Progenitor cell of endocrine pancreas (in vitro differentiated cells): ENCODE measurements at places on chromosomes 5 and 9.
A peak's percentile ranks its signal among the peaks of the same experiment; 100 is the strongest.

DNA sequence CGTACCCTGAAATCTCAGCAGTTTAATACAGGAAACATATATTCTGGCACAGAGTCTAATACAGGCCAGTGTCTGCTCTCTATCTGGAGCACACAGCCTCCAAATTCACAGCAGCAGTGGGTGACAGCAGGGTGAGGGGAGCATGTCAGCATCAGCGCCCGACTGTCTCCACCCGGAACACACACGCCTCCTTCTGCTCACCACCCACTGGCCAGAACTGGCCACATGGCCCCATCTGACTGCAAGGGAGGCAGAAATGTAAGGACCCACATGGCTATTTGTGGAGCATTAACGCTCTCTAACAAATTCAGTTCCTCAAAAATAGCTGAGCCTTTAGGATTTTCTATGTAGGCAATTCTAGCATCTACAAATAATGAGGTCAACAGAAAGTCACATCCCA is 24.6 kb downstream of the UBE2QL1 start:
- DNase-seq, result no peak

- DNase-seq, result no peak
These were observed 154.4 kb downstream of the NPR3 start for GRCh38 chr5:32865475-32865874.

DNA sequence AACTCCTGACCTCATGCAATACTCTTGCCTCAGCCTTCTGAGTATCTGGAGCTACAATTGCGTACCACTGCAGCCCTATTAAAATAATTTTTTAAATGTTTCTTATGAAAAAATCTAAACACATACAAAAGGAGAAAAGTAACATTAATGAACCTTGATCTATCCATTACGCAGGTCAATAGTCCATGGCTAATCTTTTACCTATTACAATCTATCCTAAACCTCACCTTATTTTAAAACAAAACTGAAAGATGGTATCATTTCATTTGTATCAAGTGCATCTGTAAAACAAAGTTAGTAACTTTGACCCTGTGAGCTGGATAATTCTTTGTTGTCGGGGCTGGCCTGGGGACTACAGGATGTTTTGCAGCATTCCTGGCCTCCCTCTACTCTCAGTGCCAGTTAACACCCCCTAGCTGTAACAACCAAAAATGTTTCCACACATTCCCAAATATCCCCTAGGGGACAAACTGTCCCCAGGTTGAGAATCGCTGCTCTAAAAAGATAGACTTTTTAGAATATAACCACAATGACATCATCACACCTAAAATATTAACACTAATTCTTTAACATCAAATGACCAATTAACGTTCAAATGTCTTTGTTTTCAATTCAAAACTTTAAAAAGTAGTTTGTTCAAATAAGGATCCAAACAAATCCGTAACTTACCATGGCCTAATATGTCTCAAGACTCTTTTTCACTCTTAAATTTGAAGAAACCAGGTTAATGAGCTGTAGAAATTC is 54.8 kb downstream of the RNF38 start:
- no peak for DNase-seq

DNA sequence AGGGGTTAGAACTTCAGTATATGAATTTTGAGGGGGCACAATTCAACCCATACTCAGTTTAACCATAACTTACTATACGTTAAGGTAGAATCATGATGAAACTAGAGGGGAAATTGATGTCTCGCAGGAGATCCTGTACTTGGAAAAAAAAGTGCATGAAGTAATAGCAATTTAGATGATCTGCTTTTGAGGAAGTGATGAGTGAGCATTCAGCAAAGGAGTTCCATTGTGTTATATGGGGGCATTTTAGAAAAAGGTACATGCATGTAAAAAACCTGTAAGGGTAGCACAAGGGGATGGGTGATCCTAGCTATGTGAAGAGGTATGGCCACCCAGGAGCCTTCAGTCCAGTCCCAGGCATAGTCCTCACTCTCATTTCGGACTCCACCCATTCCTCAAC is 14.8 kb upstream of the TMC1 start:
- DNase-seq, result no peak

GRCh38 chr9:71669284-71669995 is 98.9 kb downstream of the CEMIP2 start:
- no peak for DNase-seq

GRCh38 chr9:84261070-84261746 is 79.3 kb downstream of the SLC28A3 start:
- DNase-seq, result peak; percentile 66

DNA sequence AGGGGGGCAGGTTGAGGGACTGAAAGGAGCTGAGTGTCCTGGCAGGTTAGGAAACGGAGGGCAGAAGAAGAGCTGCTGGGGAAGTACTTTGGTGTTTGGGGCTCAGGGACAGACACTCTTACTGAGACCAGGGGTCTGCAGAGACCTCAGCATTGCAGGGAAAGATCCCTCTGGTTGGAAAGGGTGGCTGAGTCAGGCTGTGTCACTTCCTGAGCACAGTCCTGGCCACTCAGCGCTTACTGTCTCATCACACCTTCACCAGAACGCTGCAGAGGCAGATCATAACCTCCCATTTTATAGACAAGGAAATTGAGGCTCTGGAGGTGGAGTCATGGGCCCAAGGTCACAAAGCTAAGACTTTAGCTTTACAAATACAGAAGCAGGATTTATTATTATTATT is 54.3 kb downstream of the LMX1B start:
- DNase-seq, result no peak

DNA sequence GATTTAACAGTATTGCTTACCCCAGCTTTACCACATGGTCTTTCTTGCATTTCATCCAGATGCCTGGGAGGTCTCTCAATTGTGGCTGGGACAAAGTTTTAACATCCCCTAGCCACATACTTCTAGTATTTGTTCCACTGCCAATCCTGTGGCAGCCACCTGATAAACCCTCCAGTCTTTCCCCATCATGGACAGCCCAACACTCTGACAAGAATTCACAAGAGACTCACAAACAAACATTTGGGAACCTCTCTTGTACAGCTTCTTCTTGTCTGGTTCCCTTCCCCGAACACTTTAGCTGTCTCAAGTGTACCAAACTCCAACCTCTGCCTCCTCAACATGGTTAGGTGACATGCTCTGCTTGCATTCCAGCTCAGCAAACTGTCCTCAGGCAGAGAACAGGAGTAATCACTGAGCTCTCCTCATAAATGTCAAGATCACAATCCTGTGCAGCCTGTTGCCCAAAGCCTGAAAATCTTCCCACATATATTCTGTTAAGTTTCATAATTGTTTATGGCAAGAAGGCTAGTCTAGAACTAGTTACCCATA is 59.7 kb downstream of the STRBP start:
- no peak for DNase-seq

DNA sequence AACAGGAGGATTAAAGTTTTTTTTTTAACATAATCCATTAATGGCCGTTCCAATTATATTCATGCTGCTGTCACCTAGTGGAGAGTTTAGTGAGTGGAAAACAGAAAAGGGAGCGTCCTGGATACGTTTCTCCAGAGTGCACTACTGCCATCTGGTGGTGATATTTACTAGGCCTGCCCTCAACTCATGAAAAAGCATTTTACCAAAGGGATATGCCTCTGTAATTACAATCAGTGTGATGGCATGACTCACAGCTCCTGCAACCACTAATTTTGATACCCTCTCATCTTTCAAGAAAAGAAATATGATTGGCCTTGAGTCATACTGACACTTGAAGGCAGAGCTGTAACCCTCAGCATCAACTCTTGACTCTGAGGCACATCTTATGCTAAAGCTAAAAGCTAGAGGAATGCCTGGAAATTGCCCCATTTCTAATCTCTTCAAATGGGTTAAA is 20.1 kb downstream of the MINAR2 start:
- DNase-seq, result peak; percentile 54

- DNase-seq, result peak; percentile 12
These were observed at the start of gene LURAP1L for GRCh38 chr9:12774861-12775678. TSS of gene LURAP1L (plus strand) at chr9:12775020. CDS start at chr9:12775716, 696 bp downstream.

DNA sequence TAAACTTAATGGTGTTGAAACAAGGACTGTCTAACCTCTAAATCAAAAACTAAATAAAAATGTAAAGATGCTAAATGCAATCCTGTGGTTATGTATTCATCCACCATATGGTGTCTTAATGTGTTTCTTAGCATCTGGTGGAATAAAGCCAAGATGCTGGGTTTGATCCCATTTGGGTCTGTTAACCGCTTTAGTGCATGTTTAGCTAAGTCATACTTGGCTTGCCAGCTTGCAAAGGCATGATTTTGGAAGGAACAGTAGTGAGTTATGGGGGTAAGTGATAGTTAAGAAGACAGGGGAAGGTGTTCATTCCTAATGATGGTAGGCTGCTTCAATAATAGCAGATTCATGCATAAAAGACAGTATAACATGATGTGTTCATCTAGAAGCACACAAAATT is 139.0 kb upstream of the SLC27A6 start:
- no peak for DNase-seq

- DNase-seq, result no peak
These were observed 33.3 kb upstream of the RNF38 start for GRCh38 chr9:36433386-36433785.
